ENCODE measurements at places on chromosomes 12 and 14. TPM values are rescaled to one million over a fixed set of nuclear protein-coding genes. Genes with fewer than 3 reads are reported as not detected.

Gene KRT80
- total RNA-seq: 4.7 TPM

Gene TMEM52B
- 0.10 TPM for total RNA-seq

Gene PRR4
- 0.87 TPM for total RNA-seq

Gene MANSC1
- 0.39 TPM for total RNA-seq

Gene TBX5
- total RNA-seq: not detected

Gene MDP1
- total RNA-seq: 36.7 TPM

Gene GAS2L3
- total RNA-seq: 18.7 TPM

Gene TMEM233
- 0.29 TPM for total RNA-seq

Gene NDRG2
- total RNA-seq: 1.3 TPM

Gene YLPM1
- total RNA-seq: 15.6 TPM

Gene MIP
- not detected for total RNA-seq

Gene KRT79
- total RNA-seq: not detected

Gene RASSF8
- total RNA-seq: 19.8 TPM

Gene TMEM253
- total RNA-seq: 0.47 TPM

Gene KRT73
- total RNA-seq: not detected

Gene CHST11
- total RNA-seq: 2.5 TPM

Gene METTL17
- total RNA-seq: 60.2 TPM

Gene SERPINA1
- total RNA-seq: 3.2 TPM

Gene KRT6B
- total RNA-seq: not detected

Gene SYT10
- total RNA-seq: not detected

Gene CLEC9A
- not detected for total RNA-seq

Gene SCAF11
- 54.8 TPM for total RNA-seq

Gene FRS2
- 17.8 TPM for total RNA-seq

Gene TMEM121
- 1.6 TPM for total RNA-seq

Gene CDK4
- total RNA-seq: 298 TPM

Gene COL2A1
- total RNA-seq: not detected

Gene PLEKHG7
- total RNA-seq: not detected

Gene CLEC2A
- not detected for total RNA-seq

Gene KRT5
- not detected for total RNA-seq

Gene PTCSC3
- not detected for total RNA-seq

Gene SSTR1
- not detected for total RNA-seq

Gene NFE2
- total RNA-seq: 1.2 TPM

Gene INHBC
- not detected for total RNA-seq

Gene IAPP
- total RNA-seq: not detected

Gene GLS2
- not detected for total RNA-seq

Gene APAF1
- total RNA-seq: 6.4 TPM

Gene SPX
- total RNA-seq: 1.3 TPM

Gene MUCL1
- not detected for total RNA-seq

Gene SCNN1A
- 1.7 TPM for total RNA-seq

Data from H4 (cell line).